NCI-H2107 (cell line): ENCODE measurements at places on chromosomes 4 and X.

DNA sequence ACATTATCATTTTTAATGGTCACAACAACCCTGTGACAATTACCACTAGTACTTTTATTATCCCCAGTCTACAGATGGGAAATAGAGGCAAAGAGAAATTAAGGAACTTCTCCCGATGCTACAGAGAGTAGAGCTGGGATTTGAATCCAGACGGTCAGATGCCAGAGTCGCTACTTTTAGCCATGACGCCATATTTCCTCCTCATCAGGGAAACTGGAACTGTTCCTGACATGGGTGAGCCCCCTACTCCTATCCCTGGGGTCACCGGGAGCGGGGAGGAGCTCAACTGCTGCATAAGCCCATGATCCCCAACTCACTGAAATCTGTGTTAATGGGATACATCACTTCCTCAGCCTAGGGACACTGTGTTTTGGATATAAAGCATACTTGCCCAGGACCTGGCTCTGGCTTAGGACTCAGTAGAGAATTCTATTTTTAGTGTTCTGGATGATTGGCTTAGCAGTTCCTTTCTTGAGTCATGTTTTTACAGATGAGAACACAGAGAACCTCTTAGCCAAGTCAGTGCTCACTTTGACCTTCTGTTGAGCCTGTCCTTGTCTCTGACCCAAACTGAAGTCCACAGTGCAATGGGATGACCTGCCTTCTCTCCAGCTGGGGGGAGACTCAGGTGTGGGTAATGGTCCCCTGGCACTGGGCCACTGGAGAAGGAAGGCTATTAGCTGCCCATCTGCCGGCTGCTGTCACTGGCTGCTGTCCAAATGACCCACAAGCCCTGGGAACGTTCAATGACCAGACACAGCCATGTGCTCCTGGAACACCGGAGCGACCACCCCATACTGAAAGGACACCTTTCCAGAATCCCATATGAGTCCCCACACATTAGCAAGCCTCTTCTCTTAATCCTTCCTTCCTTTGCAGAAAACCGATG is 90.8 kb upstream of the SHISA3 start:
- DNase-seq: no peak

DNA sequence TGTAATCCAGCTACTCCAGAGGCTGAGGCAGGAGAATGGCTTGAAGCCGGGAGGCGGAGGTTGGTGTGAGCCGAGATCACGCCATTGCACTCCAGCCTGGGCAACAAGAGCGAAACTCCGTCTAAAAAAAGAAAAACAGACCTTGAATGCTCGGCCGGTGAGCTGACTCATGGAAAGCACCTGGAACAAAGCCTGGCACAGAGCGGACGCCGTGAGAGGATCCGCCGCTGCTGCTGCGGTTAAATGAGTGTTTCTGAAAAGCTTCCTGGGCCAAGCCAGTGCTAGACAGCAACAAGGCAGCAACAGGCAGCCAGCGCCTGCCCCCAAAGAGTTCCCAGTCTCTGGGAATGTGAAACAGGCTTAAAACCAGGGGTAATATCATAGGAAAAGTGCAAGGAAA is 186.4 kb downstream of the AFAP1 start:
- no peak for DNase-seq

DNA sequence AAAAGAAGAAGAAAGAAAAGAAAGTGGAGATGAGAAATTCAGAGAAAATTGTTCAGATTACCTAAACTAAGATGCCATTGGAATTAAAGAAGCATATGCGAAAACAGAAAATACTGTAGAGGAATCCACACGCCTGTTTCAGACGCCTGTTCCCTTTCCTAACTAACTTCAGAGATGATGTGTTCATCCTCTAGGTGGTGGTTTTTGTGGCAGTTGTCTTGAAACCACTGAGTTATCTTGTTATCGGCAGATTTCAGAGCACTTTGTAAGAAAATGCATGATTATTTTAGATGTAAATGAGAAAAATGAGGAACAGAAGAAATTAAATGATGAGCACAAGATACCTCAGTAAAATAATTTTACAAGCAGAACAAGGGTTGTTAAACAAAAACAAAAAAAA is 48.3 kb downstream of the FUNDC1 start:
- DNase-seq: no peak

DNA sequence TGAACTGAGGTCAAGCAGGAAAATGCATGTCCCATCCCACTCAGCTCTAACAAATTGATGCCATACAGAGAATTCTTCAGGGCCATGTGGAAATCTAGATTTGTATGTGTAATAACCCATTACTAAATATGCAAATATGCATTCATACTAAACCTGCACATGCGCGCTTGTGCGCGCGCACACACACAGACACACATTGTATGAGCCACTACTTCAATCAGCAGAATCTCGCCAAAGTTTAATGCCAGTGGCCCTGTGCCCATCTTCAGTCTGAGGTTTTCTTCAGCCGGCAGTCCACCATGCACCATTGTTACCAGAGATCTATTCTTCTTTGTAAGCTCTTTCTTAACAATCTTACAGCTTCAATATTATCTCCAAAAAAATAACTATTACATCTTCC is 276.4 kb downstream of the PDGFC start:
- DNase-seq: no peak

- DNase-seq: no peak
These were observed 2.9 kb upstream of the ZMYM3 start for GRCh38 chrX:71256856-71257255.

GRCh38 chr4:70761276-70761816 is 39.6 kb downstream of the RUFY3 start:
- DNase-seq: no peak

DNA sequence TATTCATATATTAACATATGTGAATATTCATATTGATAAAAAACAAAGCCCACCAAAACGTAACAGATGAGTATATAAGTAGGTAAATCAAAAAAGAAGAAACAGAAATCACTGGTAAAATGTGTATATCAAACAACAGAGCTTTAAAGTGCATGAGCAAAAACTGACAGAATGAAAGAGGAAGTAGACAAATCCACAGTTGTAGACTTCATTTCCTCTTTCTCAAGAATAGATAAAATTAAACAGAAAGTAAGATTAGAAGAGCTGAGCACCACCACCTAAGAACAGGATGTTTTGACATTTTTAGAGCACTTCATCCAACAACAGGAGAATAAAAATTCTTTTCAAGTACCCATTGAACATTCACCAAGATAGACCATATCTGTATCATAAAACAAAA is 64.6 kb downstream of the CNKSR2 start:
- DNase-seq: no peak

GRCh38 chrX:112946227-112946626 is 105.6 kb upstream of the AMOT start:
- no peak for DNase-seq

DNA sequence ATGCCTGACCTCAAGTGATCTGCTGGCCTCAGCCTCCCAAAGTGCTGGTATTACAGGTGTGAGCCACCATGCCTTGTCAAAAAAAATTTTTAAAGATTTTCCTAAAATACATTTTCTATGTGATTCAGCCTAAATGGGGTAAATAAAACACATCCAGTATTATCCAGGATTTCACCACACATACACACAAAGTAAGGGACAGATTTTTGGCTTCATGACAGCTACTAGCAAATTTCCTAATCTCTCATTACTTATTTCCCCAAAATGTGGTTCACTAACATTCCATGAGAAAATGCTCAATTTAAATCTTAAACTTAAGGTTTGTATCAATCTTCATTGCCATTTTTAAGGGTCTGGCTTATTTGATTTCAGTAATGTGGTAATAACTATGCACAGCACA is 348.5 kb upstream of the INTU start:
- no peak for DNase-seq
